ENCODE measurements at places on chromosomes 4 and X.

DNA sequence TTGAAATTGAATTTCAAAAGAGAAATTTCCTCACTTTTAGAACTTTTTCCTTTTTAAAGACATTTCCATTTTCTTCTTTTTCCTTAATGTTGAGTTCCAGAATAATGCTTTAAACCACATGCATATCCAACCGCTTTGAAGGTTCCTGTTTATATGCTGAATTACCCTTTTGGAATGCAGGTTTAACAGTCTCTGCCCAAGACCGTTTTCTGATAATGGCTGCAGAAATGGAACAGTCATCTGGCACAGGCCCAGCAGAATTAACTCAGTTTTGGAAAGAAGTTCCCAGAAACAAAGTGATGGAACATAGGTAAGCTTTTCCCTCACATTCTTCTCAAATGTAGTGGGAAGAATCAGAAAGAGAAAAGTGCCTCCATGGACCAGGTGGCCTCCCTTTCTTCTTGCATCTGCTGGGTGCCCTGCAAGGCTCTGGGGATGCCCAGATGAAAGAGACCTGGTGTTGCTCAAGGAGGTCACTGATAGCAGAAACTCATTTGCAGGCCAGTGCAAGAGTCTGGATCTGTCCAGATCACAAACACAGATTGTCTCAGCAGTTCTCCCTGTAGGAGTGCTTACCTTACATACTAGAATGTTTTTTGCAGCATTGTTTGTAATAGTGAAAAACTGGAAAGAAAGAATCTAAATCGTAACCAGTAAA lies 42.9 kb downstream of the MOSPD2 start:
- DNase-seq, result no peak

DNA sequence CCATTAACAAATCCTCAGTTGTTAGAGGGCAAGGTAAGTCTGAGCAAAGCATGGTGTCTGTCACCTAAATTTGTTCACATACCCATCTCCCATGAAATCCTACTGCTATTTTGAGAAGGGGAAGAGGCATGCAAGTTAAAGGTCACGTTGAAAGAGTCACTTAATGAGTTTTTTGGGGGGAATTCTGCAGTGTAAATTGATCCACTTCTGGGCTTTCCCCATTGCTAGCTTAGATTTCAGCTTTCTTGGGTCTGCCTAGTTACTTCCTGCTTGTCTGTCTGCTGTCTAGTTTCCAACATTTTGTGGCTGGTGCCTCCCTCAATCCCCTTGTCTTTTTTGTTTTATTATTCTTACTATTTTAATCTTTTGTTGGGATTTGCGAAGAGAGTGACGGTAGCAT lies 32.0 kb downstream of the CEP135 start:
- no peak for DNase-seq

DNA sequence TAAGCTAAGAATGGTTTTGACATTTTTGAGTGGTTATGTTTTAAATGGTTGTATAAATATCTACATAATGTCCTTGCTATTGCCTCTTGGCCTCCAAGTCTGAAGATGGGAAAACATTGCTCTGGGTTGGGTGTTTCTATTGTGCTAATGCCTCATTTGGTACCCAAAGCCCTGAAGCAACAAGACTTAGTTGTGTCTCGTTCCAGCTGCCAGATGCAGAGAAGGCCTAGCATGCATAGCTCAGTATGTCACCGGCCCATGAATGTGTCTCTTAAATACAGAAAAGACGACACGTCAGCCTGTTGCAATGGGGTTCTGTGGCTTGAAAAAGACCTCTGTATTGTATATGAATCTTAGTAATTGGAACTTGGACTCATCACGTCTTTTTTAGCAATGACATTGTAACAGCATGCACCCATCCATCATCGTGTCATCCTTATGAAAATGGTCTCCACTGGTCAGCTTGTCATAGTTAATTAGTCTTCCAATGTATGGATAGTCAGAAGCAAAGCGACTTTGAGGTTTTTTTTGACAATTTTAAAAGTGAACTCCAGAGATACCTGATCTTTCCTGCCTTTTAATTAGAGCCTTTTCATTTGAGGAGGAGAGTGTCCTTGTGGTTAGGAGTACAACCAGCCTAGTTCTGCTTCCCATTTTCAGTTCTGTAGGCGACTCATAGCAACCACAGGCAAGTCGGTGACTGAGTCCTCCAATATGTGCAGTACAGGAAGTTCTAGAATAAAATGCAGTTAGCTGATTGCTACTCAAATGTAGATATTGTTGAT lies 126.4 kb upstream of the GATB start:
- DNase-seq, result no peak

DNA sequence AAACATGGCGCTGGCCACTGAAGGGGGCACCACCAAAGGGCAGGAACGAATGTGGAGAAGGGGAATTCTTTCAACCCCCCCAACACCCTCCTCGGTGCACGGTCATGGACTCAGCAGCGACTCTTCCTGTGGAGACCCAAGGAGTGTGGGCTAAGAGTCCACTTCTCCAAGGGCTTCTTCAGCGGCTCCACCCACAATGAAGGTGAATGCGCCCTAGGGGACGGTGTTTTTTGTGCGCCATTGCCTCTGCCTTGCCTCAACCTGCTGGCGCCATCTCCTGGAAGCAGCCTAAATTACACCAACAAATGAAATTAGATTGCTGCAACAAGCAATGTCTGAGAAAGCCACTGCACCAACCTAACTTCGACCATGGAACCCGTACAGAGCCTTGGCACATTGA lies 169.2 kb upstream of the MAGEB18 start:
- DNase-seq, result no peak

DNA sequence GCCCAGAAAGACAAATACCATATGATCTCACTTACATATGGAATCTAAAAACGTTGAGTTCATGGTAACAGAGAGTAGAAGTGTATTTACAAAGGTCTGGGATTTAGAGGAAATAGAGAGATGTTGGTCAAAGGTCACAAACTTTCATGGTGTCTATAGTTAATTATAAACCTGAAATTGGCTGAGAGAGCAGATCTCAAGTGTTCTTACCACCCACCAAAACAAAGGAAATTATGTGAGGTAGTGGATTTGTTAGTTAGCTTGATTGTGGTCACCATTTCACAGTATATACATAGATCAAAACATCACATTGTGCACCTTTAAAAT lies 186.8 kb downstream of the NWD2 start:
- no peak for DNase-seq

GRCh38 chr4:7772711-7773385 lies 166.8 kb downstream of the AFAP1 start:
- no peak for DNase-seq

- no peak for DNase-seq
Observed at GRCh38 chr4:80011636-80012236, 61.3 kb downstream of the ANTXR2 start.

DNA sequence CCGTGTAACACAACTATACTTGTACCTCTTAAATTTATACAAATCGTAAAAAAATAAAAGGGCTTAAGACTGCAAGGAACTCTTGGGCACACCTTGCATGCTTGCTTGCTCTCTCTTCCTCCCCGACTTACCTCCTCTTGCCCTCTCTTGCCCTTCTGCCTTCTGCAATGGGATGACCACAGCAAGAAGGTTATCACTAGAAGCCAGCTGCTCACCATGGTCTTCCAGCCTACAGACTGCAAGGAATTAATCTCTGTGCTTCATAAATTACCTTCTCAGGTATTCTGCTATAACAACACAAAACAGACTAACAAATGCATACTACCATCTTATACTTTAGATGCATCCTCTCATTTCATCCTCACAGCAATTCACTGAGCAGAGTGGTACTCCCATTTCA lies 92.1 kb downstream of the MRPL1 start:
- DNase-seq, result no peak

- DNase-seq, result no peak
Observed at GRCh38 chrX:4263030-4263803, 549.8 kb upstream of the PRKX start.

DNA sequence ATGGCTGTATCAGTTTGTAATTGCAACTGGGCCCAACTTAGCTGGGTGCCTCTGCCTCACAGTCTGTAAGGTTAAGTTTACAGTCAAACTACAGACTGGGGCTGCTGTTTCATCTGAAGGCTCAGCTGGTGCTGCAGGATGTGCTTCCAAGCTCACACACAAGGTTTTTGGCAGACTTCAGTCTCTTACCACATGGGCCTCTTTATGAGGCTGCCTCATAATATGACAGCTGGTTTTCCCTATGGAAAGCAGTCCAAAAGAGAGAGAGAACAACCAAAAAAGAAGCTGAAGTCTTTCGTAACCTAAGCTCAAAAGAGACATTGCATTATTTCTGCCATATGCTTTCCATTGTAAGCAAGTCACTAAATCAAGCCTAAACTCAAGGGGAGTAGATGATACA lies 271.7 kb downstream of the DCTD start:
- DNase-seq, result no peak

DNA sequence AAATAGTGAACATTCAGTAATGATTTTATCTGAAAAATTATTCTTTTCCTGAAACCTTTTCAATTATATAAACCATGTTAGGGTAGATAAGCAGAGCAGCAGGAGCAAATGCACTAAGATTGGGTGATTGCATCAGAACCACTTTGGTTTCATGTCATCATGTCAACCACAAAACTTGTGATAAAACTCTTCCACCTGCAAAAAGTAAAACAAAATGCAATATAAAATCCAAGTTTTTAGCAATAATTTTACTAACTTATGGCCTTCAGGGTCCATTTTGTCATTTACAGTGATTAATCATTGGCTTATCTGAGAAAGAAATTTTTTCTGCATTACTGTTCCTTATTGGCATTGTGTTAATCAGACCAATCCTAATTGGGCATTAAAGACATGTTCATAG lies 42.4 kb downstream of the NHS start:
- no peak for DNase-seq

GRCh38 chr4:108166441-108167315 lies 2.1 kb downstream of the LEF1 start:
- peak; percentile 44 for DNase-seq

DNA sequence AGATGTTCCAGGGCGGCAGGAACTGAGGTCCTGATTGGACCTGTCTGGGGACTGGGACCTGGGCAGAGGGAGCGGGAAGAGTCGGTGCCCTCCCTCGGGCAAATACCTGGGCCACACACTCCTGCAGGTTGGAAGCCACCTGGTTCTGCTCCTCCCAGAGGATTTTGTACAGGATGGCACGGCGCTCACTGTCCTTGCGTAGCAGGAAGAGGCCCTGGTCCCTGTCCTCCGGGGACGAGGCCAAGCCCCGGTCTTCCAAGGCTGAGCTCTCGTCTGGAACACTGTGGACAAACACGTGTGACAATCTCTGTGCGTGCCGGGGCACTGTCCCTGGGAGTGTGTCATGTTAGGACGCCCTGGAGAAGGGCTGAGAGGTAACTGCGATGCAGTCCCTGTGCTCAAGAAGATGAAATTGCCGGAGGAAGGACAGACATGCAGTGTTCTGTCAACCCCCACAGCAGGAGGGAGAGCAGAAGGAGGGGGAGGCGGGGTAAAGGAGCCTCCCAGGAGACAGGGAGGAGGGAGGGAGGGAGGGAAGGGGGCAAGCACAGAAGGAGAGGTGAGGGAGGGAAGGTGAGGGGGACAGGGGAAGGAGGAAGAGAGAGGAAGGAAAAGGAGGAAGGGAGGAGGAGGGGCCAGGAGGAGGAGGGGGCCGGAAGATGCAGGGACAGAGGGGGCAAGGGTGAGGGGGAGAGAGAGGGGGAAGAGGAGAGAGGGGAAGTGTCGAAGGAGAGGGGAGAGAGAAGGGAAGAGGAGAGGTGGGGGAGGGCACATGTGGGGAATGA lies 29.0 kb downstream of the PDHA1 start:
- no peak for DNase-seq

GRCh38 chrX:113059714-113060113 lies 219.1 kb upstream of the AMOT start:
- no peak for DNase-seq

- DNase-seq, result no peak
Observed at GRCh38 chr4:6456450-6456849, 16.0 kb downstream of the PPP2R2C start.

GRCh38 chrX:73916931-73917667 lies 354.1 kb downstream of the CHIC1 start:
- no peak for DNase-seq

GRCh38 chr4:17788956-17789355 lies 7.5 kb upstream of the FAM184B start:
- no peak for DNase-seq

DNA sequence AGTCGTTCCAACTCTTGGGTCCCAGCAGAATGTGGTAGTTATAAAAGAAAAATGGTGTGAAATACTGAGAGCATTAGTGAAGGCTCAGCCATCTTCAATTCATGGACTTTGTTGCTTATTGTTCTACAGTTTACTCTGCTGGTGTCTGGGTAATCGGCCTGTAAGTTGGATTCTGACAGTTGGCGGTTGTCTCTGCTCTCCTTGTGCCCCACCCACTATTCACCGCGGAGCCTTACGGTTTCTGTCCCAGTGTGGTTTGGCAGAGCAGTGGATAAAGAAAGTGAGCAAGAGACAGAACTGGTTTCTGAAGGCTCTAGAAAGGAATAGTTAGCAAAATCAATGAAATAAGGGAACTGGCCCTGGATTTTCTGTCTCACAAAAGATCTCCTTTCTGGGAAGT lies 9.1 kb downstream of the LONRF3 start:
- DNase-seq, result no peak

GRCh38 chr4:54731552-54731951 lies 73.8 kb downstream of the KIT start:
- DNase-seq, result no peak

DNA sequence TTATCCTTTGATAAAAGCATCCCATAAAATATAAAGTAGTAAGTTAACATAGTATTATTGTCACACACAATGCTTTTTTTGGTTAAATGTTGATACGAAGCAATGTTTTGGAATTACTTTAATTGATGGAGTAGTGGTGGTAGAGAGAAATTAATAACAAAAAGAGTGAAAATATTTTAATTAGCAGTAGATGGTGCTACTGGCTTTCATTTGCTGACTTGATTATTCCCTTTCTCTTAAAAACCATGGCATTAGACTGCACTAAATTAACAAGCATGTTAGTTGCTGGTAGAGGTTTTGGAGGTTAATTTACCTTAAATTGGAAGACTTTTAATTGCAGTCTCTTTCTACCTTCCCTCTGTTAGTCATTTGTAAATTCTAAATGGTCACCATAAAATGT lies 8.9 kb upstream of the DCK start:
- no peak for DNase-seq

GRCh38 chr4:26402458-26402857 lies 81.6 kb downstream of the RBPJ start:
- no peak for DNase-seq

DNA sequence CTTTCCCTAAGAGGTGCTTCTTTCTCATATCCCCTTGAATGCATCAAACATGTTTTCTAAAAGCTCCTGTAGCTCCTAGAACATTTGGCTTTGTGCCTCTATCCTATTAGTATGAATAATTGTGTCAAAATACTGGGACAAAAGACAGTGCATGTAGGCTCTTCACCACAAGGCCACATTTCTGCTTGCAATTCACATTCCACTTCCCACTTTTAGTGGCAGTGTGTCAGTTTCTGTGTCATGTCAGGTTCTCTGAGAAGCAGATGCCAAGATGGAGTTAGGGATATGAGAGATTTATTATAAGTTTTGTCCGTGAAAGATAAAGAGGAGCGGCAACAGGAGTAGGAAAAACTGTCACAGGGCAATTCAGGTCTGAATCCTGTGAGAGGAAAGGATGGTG lies 61.3 kb upstream of the GPRIN3 start:
- no peak for DNase-seq

- DNase-seq, result no peak
Observed at GRCh38 chr4:20266215-20267082, 14.7 kb downstream of the SLIT2 start.

GRCh38 chr4:163582703-163583102 lies 88.2 kb downstream of the TMA16 start:
- no peak for DNase-seq

- DNase-seq, result no peak
Observed at GRCh38 chr4:131974730-131975129, 1174.4 kb upstream of the PCDH10 start.

GRCh38 chr4:88949605-88950004 lies 107.4 kb downstream of the FAM13A start:
- no peak for DNase-seq

Data from activated CD4-positive, CD25-positive, alpha-beta regulatory T cell treated with anti-CD3 and anti-CD28 coated beads, Interleukin-2, amount 50 U/mL, for 16 hours (primary cell).